Activated T-helper 17 cell treated with anti-CD3 and anti-CD28 coated beads, Interleukin-2, amount 50 U/mL, for 72 hours (primary cell): ENCODE measurements at places on chromosomes 4 and X. TPM values are rescaled to one million over a fixed set of nuclear protein-coding genes. Genes with fewer than 3 reads are reported as not detected.
A peak's percentile ranks its signal among the peaks of the same experiment; 100 is the strongest.

The F8 gene
- total RNA-seq = 5.6 TPM

The GAGE1 gene
- not detected for total RNA-seq

The PCSK1N gene
- total RNA-seq = 3.7 TPM

The TLR7 gene
- total RNA-seq = not detected

The YY2 gene
- 0.39 TPM for total RNA-seq

The MOSPD2 gene
- total RNA-seq = 10.9 TPM

The NRK gene
- not detected for total RNA-seq

The POU3F4 gene
- not detected for total RNA-seq

The P2RY4 gene
- total RNA-seq = 0.35 TPM

The NEXMIF gene
- total RNA-seq = 2.8 TPM

The MAPK10 gene
- total RNA-seq = 0.95 TPM

The PLAC8 gene
- 58.9 TPM for total RNA-seq

The ZCCHC18 gene
- 2.0 TPM for total RNA-seq

The SMIM10 gene
- total RNA-seq = 1.3 TPM

The HS3ST1 gene
- total RNA-seq = 0.19 TPM

- no peak for ATAC-seq
Measured at GRCh38 chr4:27094783-27095182, 234.1 kb downstream of the STIM2 start.

- peak; percentile 58 for ATAC-seq
Measured at GRCh38 chr4:177339477-177340374, 30.1 kb downstream of the NEIL3 start.

- ATAC-seq = no peak
Measured at GRCh38 chr4:127055357-127055756, 577.4 kb upstream of the INTU start.

GRCh38 chrX:153667956-153668396 is 5.6 kb downstream of the PNCK start:
- ATAC-seq = peak; percentile 85

DNA sequence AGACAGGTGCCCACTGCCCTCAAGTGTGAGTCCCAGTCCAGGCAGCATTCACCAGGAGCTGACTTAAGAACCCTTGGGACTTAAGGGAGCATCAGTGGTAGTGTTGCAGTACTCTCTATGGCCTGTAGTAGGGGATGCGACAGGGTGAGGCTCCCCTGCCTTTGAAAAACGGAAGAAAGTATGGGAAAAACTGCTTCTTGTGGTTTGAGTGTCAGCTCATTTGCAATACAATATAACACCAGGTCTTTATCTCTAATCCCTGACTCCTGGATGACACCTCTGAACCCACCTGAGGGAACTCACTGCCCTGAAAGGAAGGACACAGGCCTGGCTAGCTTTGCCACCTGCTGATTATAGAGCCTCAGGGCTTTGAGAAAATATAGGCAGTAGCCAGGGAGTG is 176.0 kb downstream of the SMARCA1 start:
- ATAC-seq = no peak

- no peak for ATAC-seq
Measured at GRCh38 chr4:107837776-107838618, 13.3 kb downstream of the SGMS2 start.

DNA sequence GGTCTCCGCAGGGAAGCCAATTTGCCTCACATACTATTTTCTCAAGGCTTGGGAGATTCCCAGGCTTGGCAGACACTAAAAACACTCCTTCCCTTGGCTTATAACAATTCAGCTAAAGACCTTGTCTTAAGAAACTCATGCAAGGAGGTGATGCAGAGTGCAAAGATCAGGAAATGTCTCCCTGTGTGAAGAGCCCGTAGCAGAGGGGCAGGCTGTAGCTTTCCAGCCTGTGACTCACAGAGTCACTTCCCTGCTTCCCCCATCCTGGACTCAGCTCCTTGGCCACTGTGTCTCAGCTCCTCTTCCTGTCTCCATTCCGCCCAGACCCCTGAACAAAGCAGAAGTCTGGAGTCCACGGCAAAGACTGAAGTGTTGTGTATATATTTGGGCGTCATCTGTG is 56.1 kb downstream of the KDR start:
- ATAC-seq = no peak

GRCh38 chrX:4690521-4690920 is 977.1 kb upstream of the PRKX start:
- no peak for ATAC-seq

DNA sequence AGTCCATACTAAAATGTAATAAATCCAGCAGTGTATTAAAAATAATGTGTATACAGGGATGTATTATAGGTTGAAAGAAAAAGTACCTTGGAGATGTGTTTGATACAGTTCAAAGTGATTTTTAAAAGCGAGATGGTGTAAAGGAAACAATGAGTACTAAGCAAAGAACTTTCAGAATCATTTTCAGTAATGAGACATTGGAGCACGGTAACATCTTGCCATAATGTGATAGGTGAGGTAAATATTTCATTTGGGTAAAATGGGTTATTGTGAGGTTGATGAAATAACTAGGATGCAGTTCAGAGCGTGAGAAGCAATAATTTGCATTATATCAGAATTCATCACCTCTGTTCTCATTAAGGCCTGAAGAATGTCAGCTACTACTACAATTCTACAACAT is 25.9 kb downstream of the EIF2S3 start:
- ATAC-seq = peak; percentile 76

- no peak for ATAC-seq
Measured at GRCh38 chrX:23525531-23525930, 141.8 kb upstream of the PRDX4 start.

- no peak for ATAC-seq
Measured at GRCh38 chr4:165740911-165741310, 132.1 kb upstream of the TLL1 start.

DNA sequence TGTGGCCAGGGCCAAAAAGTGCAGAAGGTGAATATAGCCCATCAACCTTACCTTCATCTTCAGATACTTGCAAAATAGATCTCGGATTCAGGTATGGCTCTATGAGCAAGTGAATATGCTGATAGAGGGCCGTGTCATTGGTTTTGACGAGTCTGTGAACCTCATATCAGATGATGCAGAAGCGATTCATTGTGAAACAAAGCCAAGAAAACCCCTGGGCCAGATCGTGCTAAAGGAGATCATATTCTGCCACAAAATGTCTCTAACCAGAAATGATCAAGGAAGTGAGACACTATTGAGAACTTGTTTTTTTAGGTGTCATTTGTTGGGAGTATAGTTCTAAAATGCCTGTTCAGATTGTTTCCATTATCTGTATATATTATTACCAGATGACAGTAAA is 48.3 kb downstream of the PDK3 start:
- peak; percentile 99 for ATAC-seq

DNA sequence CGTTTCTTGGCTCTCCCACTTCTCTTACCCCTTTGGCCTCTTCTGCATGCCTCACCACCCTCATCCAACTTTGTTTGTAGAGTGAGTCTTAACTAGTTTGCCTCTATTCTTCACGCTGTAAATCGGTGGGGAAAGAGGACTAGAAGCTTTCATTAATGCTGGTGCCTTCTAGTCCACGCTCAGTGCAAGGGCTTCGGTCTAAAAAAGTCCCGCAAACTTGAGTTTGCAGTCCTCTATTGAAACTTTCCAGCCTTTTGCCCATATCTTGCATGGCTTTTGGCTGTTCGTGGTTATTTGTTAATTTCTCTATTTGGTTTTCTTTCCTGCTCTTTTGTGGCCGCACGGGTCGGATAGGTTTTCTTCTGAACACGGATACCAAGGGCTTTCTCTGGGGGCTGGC is 868 bp downstream of the DACH2 start:
- no peak for ATAC-seq

DNA sequence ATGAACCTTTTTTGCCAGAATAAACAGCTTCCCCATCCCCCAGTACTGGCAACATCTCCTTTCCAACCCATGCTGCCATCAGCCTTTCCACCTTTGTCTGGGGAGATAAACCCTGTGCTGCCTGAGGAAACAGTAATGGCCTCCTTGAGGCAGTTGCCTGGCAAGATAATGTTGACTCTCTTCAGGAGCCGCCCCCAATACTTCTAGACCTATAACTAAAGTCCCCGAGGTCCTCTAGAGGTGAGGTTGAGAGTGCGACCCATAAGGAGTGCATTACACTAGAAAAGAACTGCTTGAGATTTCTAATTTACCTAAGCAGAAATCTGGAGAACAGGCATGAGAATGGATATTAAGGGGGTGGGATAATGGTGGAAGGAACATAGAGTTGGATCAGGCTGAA is 963.2 kb upstream of the PCDH7 start:
- ATAC-seq = no peak

GRCh38 chrX:314781-315595 is 3.6 kb downstream of the GTPBP6 start:
- ATAC-seq = no peak

GRCh38 chrX:50874876-50875275 is 35.7 kb upstream of the BMP15 start:
- no peak for ATAC-seq

GRCh38 chrX:12894074-12895030 is 12.1 kb upstream of the TLR8 start:
- no peak for ATAC-seq

DNA sequence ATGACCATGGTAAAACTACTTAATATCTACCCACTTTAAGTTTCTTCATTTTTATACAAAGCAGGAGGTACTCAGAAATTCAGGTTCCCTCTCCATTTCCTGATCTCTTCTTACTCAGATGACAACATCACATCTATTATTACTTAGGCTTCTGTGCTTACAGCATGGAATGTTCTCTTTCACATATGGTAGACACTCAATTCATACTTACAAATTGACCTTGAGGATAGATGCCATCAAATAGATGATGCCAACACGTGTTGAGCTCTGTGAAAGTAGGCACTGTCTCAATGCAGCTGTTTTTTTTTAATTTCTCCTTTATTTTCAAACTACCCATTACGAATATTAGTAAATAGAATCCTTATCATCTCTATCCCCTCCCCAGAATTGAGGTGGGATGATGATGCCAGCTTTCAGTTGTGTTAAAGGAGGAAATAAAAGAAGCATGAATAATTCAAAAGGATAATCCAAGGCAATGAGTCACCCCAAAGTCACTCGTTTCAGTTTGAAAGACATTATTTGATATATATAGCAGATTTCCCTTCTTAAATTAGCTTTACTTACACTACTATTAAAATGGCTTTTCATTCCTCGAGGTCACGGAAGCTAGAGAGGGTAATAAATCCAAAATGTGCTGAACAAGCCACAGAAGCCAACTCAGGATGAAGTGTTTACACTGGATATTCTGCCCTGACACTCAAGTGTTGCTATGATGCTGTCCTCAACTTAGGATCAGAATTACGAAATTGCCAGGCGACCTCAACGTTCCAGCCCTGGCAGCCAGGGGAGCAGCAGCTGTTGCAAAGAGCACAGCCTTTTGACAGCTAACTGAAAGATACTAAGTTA is 124.2 kb upstream of the EOLA2 start:
- no peak for ATAC-seq

DNA sequence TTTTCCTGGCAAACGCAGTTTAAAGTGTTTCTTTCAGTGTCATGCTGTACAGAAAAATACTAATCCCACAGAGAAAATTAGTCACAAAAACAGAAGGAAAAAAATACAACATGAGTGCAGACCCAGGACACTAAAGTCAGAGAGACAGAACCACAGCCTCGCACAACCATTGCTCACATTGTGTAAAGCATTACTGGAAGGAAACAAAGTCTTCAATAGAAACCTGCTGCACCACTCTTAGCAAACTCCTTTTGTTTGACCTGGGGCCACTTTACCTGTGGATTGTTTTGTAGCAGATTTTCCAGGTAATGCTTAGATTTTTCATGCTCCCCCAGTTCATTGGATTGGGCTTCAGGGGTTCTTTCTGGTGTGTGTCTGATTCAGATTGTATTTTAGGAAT is 131.8 kb upstream of the TMLHE start:
- ATAC-seq = no peak

DNA sequence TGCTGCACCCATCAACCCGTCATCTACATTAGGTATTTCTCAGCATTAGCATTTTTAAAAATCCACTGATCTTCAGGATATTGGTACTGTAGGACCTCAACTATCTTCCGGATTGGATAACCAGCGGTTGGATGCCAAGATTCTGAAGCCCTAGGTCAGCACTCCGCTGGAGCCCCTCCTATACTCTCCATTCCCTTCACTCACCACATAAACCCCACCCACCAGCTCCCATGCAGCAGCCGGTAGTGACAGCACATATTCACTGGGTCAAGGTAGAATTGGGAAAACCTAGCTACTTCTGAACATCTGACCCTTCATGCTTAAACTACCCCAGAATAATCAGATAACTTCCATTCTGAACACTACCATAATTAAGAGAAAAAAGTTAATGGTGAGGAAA is 134.9 kb downstream of the CORIN start:
- no peak for ATAC-seq

DNA sequence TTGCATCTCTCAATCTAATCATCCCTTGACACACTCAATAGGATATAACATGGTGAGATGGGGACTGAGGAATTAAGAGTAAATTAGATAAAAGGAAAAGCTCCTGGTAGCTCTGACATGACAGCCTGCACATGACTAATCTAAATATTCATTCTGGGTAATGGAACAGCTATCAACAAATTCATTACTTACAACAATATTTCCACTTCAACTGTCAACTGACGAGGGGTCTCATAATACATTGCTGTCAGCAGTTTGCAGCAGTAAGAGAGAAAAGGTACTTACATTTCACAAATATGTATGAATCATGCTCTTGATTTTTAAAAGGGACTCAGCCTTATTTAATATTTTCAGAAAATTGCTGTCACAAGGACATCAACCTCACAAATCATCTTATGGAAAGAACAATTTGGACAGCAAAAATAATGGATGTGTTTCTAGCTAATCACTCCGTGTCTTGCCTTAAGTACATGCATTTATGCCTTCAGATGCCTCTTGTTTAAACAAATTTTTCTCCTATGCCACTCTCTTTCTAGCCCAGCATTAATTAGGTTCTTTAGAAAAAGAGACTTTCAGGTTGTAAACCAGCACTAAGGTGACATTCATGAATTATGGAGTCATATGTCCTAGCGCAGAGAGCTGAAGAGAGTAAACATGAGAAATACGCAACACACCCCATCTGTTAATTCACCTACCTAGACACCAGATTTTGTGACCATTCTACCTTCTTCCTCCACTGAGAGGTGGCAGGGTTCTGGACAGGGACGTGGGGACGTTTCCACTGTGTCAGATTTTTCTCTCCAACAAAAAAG is 99.6 kb upstream of the TMEM150C start:
- no peak for ATAC-seq

DNA sequence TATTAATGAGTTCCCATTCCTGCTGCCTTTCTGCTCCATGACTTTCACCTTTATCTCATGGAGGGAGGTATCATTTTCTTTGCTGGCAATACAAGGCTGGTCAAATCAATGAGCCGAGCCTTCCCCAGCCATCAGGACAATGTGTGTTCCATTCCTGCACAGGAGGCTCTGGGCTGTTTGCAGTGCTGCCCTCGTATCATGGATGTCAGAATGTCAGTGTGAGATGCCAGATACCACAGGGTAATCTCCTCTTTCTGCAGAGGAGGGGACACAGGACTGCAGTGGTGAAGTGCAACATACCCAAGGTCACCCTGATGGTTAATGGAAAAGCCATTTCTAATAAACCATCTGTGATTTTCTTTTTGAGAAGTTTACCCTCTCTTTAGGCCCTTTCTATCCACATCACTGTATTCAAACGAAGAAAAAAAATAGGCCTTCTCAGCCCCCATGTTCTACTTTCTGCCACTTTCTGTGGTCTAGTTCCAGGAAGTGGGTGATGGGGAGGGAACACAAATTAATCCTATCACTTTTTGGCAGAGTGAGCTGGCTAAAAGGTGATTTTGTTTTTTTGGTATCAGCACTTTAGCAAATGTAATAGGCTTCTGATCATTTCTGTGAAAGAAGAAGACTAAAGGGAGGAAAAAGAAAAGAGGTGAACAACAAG is 490.2 kb upstream of the BOD1L1 start:
- ATAC-seq = no peak

- ATAC-seq = peak; percentile 74
Measured at GRCh38 chrX:15033917-15034316, 160.7 kb downstream of the MOSPD2 start.

- ATAC-seq = no peak
Measured at GRCh38 chr4:135249024-135249423, 1047.4 kb upstream of the PABPC4L start.
